ENCODE measurements at places on chromosomes 16 and 17.

DNA sequence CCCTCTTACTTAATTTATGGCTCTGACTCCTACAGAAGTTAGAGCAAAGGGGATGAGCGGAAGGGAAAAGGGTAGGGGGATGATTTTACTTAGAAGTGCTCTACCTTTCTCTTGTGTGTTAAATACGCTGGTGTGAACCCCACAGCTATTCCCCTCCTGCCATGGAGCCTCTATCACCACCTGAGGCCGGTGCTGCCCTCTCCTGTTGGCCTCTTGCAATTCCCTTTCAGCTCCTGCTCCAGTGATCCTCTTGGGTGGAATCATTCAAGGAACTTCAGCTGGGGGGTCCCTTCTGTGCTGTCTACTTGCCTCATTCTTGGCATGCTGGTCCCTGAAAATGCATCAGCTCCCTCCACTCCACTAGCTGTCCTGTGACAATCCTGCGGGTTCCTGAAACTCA, 41.8 kb upstream of the CDH8 start:
- DNase-seq = no peak

GRCh38 chr16:81522108-81522701, 77.6 kb downstream of the CMIP start:
- DNase-seq = peak; percentile 50

- no peak for DNase-seq
These were observed 12.1 kb downstream of the TMEM95 start for GRCh38 chr17:7367083-7367482.

DNA sequence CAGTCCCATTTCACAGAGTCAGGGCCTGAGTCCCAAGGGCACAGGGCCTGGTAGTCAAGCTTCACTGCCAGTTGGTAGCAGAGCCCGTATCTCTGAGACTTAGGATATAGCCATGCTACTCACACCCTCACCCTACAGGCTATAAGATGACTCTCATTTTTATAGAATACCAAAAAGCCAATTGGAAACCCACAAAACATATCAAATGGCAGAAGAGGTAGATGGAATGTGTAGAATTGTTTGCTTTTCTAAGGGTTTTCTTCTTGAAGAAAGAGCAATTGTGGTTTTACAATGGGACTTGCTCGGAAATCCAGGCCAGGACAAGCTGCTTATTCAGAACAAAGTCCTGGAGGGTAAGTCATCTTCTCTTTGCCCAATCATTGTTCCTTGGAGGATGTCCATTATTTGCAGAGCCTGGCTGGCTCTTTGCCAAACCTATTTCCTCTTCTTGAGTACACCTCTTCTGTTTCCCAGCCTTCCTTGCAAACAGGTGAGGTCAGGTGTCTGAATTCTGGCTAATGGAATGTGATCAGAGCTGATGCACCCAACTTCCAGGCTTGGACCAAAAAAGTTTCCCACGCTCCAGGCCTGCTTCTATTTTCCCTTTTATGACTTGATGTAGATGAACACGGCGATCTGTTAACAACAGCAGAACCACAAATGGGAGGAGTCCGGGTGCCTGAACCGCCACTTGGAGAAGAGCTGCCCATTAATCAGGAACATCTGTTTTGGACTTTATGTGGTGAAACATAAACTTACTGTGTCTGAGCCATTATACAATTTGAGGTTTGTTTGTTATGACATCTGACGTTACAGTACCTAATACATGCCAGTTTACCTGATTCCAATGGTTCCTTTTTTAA, 16.9 kb upstream of the CCL22 start:
- no peak for DNase-seq

DNA sequence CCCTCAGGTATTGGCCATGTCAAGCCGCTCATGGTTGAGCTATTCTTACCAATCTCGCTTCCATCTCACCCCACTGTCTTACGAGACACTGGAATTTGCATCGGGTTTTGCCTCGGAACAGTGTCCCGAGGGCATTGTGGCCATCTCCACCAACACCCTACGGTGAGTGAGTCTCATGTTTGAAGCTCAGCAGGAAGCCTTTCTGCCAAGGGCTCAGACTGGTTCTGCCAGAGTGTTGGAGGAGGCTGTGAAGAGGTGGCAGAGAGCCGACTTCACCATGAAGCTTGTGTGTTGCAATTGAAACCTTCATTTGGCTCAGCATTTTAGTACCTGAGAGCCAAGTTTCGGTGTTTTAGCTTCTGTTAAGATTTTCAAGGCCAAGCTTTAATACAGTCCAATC, 38.0 kb downstream of the SF3B3 start:
- no peak for DNase-seq

GRCh38 chr17:78399693-78400144, 21.3 kb downstream of the PGS1 start:
- DNase-seq = no peak

GRCh38 chr17:17635126-17635525, 43.6 kb upstream of the PEMT start:
- DNase-seq = no peak

DNA sequence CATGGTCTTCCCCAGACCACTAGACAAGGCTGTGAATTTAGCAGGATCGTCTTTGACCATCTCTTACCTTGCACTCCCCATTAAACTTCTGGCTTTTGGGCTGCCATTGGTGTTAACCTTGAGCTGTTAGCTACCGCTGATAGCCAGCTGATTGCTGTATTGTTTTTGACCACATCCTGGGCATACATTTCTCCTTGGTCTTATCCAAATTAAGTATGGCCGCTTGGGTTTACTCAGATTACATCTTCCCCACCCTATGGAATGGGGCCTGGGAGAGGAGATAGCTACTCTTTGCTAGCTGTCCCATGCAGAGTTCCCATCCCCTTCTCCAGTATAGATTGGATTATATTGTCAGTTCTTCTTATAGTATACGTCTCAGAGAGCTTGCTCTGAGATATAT, 270.4 kb upstream of the ELAC2 start:
- DNase-seq = no peak

DNA sequence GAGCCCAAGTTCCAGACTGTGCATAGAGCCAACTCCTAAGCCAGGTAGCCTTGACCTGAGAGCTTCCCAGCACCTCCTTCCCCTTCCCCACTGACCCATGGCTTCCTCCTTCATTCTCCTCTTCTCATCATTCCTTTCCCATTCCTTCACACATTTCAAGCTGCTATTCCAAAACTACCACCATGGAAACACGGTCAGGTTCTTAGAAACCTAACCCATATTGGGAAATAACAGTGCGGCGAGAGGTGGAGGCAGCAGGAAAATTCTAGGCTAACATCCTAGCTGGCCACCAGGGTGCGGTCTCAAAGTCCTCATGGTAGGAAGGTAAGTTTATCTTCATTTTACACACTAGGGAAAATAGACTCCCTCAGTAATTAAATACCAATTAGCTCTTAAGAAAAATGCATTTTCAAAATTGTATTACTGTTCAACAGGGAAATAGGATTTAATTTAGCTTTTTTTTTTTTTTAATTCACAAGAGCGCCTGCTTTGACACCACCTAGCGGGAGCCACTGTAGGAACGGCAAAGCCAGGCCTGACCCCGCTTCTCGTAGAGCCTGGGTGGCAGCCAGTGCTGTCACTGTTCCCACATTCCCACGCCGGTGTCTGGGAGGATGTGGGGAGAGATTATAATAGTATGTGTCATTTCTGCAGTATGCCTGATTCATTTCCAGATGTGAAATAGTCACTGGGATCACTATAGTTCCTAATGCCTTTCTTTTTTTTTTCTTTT, 14.0 kb upstream of the SPHK1 start:
- DNase-seq = no peak

DNA sequence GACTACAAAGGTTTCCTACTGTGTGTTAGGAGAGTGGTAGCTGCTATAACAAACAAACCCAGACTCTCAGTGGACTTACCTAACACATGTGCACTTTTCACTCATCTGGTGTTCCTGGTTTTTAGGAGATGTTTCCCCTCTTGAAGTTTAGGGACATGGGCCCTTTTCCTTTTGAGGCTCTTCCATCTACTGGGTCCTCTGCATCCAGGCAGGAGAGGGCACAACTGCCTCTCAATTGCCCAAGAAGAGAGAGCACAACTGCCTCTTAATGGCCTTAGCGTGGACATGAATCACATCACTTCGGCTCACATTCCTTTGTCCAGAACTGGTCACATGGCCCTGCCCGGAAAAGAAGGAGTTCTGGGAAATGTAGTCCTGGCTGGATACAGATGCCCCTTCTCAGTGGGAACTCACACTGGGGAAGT, 9.8 kb upstream of the TNRC6C start:
- DNase-seq = no peak

- no peak for DNase-seq
These were observed 997.6 kb upstream of the RBFOX1 start for GRCh38 chr16:6335072-6335471.

GRCh38 chr16:28585674-28586073, 11.2 kb downstream of the SULT1A2 start:
- no peak for DNase-seq

GRCh38 chr17:17042384-17042736, at the start of gene MPRIP:
TSS of gene MPRIP (plus strand) at chr17:17042457. CDS start at chr17:17042849, 392 bp downstream.
- DNase-seq = no peak

DNA sequence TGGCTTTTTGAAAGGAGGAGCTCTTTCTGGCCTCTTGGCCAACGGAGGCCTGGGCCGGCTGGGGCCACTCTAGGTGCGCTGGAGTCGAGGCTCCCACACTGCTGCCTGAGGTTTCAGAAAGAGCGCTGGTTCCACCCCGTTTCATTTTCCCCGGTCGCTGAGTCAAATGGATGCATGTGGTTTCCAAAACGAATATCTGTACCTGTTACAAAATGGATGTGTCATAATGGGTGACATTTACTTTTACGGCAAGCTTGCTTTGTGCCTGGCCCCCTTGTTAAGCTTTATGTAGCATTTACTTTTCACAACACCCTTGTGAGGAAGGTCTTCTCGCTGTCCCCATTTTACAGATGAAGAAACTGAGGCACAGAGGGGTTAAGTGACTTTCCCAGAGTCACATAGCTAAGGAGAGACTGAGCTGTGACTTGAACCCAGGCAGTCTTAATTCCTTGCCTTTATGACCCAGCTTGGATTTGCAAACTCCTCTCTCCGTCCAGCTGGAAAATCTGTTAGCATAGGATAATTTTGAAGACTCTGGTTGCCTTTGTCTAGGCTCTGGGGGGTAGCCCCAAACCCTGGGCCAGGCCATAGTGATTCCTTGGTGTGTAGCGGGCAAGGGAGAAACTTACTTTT, 10.6 kb downstream of the KSR1 start:
- peak; percentile 65 for DNase-seq

GRCh38 chr16:30896889-30897733, 697 bp downstream of the CTF1 start:
- DNase-seq = no peak

DNA sequence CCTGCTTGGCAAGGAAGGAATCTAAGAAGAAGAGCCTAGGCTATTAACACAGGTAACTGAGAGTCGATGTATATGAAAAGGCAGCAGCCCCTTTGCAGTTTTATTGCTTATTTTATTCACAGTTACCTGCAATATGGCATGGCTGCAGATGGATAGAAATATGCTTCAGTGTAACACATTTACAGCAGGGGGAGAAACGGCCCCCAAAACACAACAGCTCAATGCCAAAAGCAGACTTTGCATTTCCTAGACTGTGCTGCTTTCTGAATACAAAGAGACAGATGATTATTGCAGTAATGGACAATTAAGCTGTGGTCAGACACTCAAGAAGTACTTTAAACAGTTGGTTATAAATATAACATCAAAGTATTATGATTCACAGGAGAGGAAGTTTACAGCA, 108.0 kb upstream of the CDH13 start:
- no peak for DNase-seq

GRCh38 chr16:86220561-86220960, 289.8 kb upstream of the FOXF1 start:
- no peak for DNase-seq

DNA sequence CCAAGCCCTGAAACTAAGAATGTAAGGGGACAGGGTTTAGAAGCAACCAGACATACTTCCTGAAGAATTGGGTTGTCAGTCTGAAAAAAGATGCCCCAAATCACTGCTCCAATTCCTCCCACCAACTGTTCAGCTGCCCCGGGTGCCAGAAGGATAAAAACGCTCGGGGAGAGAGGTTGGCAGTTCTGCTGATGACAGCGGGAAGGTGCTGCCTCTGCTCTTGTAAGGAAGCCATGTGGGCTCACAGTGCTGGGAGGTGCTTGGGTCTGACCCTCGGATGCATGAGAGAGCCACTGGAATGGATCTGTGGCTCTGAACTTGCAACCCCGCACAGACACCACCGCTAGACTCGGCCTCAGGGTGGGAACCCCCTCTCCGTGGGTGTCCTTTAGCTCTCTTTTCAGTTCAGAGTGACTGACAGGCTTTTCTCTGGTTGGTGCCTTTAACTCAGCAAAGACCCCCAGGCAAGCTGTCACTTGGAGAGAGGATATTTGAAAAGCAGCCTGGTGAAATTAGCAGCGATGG, 364.8 kb upstream of the RBFOX1 start:
- DNase-seq = no peak

DNA sequence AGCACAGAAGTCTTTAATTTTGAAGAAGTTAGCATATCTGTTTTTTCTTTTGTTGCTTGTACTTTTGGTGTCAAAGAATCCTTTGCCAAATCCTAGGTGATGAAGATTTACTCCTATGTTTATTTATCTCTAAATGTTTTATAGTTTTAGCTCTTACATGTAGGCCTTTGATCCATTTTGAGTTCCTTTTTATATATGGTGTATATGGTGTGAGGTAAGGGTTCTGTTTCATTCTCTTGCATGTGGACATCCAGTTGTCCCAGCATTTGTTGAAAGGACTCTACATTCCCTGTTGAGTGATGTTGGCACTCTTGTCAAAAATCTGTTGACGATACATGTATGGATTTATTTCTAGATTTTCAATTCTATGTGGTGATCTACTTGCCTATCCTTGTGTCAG, 62.2 kb downstream of the RNF213 start:
- no peak for DNase-seq

- no peak for DNase-seq
These were observed 50.4 kb upstream of the CRISPLD2 start for GRCh38 chr16:84769416-84769815.

GRCh38 chr16:85746460-85747215, 4.3 kb downstream of the C16orf74 start:
- DNase-seq = no peak

DNA sequence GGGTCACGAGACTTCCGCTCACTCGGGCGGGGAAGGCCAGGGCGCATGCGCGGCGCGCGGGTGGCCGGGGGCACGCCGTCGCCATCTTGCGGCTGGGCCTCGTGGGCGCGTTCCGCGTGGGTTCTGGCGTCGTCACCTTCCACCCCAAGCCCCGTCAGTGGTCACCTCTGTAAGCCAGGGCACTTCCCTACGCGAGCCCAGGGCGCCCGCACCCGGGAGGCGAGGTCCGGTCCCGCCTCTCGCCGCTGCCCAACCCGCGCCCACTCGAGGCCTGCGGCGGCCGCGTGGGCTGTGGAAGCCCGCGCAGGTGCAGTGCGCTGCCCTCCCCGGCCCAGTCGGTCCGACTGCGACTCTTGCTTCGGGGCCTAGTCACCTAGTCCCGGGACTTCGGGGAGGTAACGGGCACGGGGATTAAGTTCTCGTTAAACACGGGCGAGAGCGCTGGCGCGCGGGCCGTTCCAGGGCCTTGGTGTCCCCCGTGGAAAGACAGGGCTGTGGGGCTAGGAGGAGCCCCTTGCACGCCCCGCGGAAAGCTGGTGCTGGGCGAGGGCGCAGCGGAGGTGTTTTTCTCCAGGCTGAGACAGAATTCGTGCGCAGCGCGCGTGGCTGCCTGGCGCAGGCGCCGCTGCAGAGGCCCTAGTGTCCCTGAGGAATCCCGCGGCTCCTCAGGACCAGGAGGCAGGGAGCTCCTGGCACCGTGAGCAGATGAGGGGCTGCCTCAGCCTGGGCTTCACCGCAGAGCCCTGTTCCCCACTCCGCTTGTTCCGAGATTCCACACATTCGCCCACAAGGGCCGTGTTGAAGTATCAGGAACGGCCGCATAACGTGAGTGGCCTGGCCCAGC, 472 bp upstream of the ARHGDIA start:
- peak; percentile 89 for DNase-seq

- no peak for DNase-seq
These were observed 181.9 kb downstream of the SNX29 start for GRCh38 chr16:12158428-12158827.

All from NK-92 treated with Interleukin-12 subunit alpha and Interleukin-12 subunit beta, amount 100 ng/mL, for 24 hours (cell line).